Vagina (tissue), 2 donors: ENCODE measurements at places on chromosomes 4 and X.

DNA sequence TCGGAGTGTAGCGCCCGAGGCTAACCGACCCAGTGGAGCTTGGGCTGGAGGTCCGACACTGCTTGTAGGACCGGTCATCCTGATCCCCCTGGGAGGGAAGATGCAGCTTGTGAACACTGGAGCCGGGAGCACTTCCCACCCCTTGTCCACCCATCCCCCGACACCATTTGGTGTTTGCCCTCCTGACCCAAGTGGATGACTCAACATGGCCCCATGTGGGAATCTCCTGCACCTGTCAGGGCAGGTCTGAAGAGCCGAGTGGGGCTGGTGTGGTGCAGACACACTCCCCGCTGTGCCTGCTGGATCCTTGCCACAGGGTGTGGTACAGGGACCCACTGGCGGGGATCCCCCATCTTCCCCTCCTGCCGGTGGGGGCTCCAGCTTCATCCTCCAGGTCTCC, 90.0 kb upstream of the AFAP1 start:
- no peak for DNase-seq

DNA sequence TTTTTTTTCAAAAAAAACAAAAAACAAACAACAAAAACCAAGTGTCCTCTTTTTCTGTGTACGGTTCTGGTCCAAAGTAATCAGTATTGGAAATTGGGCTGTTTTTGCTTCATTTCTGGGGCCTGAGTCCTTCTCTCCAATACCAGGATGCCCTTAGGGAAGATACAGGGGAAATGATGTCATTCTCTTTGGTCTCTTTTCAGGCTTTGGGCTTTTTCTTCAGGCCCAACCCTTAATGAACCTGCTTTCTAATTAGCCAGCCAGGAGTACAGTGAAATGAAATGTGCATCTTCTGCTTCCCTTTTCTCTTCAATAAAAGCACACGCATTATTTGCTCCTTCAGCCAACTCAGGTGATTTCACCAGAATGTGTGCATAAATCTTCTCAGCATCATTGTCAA, 52.6 kb upstream of the RBPJ start:
- DNase-seq = no peak

DNA sequence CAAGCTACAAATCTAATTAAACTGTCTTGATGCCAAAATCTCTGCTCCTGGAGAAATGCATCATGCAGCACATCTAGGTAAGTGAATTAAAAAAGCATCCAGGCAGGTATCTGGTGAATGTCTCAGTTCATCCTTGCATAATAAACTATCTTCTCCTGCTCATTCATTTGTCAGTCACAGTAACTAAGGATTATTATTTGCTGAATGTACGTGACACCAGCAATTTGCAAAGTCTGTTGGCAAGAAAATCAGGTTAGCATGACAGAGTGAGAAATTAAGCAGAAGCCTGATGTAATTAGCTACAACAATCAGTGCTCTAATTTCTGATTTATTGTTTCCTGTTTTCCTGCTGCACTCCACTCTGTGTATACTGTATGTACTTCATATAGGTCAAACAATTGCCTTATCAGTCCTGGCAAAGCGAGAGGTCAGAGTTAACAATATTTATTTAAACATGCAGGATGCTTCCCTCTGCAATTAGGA, 213.6 kb downstream of the FBXO8 start:
- no peak for DNase-seq

DNA sequence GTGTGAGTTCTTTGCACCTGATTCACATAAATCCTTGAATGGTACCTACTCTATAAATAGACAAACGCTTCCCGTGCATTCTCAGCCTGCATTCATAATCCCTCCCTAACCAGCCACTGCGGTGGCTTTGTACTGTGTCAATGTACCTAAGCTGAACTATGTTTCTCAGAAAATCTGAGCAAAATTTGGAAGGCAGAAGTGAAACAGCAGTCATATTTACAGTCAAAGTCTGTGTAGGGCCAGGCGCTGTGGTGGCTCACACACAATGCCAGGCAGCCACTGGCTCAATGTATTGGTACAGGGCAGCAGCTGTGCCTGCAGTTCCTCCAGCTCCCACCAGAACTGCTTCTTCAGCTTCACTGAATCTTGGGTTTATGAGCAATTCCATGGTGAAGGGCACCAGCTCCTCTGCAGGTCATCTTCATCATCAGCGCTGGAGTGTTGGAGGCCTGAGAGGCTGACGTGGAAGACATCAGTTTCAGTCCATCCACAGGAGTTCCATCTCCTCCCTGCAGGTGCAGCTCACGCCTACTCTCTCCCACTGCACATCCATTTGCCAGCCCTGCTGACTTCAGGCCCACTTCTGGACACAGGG, 32.3 kb upstream of the IRF2 start:
- DNase-seq = no peak

- DNase-seq = no peak
These were observed 97.3 kb downstream of the NR3C2 start for GRCh38 chr4:148344941-148345340.

DNA sequence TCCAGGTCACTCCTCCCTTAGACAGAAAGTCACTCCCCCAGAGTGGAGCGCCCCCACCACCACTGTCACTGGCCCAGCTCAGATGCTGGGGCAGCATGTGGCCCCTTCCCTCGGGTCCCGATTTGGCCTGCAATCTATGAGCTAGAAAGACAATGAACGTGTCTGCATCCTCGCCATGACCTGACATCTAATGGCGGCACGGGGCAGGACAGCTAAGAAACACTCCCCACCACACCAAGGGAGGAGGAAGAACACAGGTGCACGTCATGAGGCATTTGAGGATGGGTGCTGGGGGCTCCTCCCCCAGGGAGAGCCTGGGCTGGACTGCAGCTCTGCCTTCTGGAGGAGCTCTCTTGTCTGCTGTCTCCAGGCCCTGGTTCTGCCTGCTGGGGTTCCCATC, 8.7 kb downstream of the RNF212 start:
- no peak for DNase-seq

DNA sequence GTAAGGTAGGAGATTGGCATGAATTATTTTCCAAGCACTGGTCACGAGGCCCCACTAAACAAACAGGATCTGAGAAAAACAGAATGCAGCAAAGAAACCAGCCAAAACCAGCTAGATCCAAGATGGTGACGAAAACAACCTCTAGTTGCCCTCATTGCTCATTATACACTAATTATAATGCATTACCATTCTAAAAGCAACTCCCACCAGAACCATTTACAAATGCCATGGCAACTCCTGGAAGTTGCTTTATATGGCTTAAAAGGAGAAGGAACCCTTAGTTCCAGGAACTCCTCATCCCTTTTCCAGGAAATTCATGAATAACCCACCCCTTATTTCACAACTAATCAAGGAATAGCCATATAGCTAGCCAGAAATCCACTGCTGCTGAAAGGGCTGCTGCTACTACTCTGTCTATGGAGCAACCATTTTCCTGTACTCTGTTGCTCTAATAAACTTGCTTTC, 69.3 kb downstream of the ABCB7 start:
- no peak for DNase-seq

DNA sequence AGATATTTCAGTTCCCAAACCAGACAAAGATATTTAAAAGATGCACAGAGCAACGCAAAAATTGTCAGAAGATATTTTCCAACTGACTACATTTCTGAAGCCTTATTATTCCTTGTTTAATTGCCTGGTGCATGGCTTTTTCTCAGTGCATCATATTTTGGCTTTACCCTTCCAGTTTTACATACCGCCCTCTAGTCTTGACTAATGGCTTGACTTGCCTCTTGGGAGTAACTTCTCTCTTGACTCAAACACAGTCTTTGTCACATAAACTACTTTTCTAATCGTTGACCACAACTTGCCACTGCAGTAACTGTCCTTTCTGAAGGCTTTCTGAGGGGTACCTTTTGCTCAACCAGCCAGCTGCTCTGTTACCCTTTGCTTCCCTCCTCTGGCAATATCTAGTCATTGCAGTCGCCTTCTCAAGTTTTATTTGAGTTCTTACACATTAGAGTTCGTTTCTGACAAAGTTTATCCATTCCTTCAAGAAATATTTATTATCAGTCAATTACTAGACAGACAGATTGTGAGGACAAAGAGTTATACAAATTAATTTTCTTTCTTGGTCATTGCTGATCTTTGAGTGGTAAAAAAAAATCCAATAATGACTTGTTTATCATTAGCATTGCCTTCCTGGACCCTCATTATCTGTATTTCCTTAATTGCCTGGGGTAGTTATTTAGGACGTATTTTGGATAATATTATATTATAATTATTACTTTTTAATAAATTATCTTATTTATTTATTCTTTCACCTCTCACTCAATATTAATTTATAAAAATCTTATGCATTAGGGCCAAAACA, 506.9 kb upstream of the PCDH10 start:
- DNase-seq = no peak

GRCh38 chrX:42505016-42505415, 272.9 kb downstream of the PPP1R2C start:
- DNase-seq = no peak

DNA sequence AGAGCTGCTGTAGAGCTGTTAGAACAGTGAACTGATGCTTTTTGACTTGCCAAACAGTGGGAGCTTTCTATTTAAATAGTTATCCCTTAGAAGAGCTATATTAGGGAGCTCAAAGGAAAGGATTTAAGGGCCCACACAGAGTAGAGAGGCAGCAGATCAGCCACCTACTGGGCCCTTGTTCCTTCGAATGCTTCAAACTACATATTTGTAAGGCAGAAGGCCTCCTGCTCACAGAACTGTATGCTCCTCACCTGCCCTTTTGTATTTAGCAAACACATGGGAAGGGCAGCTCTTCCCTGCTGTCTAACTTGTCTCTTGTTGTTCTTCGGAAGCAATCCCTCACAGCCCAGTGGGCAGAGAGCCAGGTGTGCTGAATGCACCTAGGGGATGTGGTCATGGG, 38.0 kb downstream of the IL1RAPL1 start:
- DNase-seq = no peak

- DNase-seq = no peak
These were observed 313 bp upstream of the BLOC1S4 start for GRCh38 chr4:6715704-6716017.

- DNase-seq = no peak
These were observed 373.6 kb downstream of the FBXW7 start for GRCh38 chr4:152162331-152162697.

- no peak for DNase-seq
These were observed 565.2 kb downstream of the PCDH18 start for GRCh38 chr4:136967069-136967468.

DNA sequence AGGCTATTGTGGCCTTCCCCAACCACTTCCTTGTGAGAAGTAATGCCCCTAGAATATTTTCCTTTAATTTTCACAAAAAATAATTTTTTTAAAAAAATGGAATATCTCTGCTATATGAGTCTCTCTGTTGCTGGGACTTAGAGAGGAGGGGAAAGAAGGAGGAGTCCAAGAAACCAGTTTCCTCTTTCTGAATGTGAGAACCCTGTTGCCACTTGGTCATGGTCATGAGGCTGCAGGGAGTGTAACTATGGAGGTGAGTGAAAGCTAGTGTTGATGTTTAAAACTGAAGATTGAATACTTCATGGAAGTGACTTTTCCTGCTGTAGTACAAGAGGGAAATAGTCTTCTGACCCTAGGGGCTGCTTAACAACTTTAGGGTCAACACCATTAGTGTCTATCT, 20.4 kb downstream of the KIAA1210 start:
- no peak for DNase-seq

DNA sequence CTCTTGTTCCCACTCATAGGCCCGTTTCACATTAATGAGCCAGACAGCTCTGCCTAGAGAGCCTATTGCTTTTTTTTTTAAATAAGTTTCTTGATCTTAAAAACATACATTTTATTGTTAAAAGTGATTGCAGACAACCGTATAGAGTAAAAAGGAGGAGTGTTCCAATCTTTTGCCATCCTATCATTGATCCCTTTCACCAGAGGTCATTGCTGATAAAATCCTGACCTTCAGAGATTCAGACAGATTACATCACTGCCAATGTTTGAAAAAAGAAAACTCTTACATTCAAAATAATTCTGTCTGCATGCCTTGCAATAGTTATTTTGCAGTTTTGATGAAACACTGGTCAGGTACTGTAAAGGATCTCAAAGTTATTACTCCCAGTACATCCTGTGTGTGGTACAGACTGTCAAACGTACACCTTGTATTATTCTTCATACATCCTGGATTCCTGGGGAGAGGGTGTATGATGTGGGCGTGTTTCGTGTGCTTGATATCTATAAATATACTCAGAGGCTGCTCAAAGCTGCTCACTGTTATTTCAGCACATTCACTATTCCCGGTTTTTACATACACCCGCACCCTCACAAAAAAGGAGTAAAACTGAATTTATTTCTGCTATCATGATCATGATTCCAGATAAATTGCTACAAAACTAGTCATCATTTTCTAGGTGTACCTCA, 15.4 kb upstream of the KLHL2 start:
- DNase-seq = no peak

DNA sequence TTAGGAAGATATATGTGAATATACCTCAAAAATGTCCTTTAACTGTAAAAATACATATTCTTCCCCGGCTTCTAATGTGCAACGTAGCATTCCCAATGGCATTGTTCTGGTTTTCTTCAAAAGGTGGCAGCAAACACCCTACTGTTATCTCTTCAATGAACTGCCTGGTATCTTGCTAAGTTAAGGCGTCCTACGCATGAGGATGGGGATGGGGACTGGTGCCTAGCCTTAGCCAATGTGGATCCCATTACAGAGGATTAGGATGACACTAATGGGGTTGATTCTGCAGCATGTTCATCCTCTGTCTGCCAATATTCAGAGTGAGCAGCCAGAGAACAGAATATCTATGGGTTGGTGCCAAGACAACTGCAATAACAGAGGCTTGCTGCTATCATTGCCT, 334.9 kb upstream of the ADGRL3 start:
- no peak for DNase-seq

GRCh38 chr4:11312389-11312788, 116.3 kb downstream of the HS3ST1 start:
- no peak for DNase-seq

GRCh38 chrX:21581479-21581878, 76.7 kb downstream of the KLHL34 start:
- no peak for DNase-seq

GRCh38 chrX:136861877-136862276, 18.6 kb downstream of the RBMX start:
- no peak for DNase-seq

- no peak for DNase-seq
These were observed 73.2 kb downstream of the SH3KBP1 start for GRCh38 chrX:19814240-19814639.

DNA sequence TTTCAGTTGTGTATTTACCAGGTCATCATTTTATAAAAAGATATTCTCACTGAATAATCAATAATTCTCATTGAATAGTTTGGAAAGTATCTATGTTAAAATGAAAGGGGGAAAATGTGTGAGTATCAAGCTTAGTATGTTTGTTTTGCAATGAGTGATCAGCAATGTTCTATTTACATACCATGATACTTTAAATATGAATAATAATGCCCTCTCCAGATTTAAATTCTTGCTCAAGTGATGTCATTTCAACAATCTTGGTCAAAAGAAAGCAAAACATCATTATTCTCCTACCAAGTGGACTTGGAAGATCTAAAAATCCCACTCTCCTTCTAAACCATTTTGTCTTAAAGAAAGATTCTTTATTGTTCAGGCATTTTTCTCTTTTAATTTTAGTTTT, 42.1 kb upstream of the ANKRD50 start:
- no peak for DNase-seq

- no peak for DNase-seq
These were observed 19.5 kb downstream of the PJA1 start for GRCh38 chrX:69145714-69146113.
